ENCODE measurements at places on chromosomes 11 and 22.
A peak's percentile ranks its signal among the peaks of the same experiment; 100 is the strongest.

DNA sequence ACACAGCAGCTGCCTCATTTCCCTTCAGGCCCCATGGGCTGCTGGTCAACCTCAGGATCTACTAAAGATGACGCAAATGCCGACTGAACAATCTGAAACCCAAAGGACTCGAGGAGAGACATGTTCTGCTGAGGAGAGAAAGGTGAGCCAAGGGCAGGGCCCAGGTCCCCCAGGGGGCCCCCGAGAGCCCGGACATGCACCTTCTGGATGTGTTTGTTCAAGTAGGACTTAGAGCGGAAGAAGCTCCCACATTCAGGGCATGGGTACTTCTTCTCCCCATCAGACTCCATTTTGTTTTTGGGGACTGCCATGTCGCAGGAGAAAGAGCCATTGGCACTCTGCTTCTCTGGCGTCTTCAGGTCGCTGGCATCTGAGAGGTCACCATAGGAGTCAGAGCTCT, 19.3 kb downstream of the PATZ1 start:
- no peak for DNase-seq

GRCh38 chr11:19753451-19754106, 40.9 kb downstream of the NAV2 start:
- DNase-seq = no peak

DNA sequence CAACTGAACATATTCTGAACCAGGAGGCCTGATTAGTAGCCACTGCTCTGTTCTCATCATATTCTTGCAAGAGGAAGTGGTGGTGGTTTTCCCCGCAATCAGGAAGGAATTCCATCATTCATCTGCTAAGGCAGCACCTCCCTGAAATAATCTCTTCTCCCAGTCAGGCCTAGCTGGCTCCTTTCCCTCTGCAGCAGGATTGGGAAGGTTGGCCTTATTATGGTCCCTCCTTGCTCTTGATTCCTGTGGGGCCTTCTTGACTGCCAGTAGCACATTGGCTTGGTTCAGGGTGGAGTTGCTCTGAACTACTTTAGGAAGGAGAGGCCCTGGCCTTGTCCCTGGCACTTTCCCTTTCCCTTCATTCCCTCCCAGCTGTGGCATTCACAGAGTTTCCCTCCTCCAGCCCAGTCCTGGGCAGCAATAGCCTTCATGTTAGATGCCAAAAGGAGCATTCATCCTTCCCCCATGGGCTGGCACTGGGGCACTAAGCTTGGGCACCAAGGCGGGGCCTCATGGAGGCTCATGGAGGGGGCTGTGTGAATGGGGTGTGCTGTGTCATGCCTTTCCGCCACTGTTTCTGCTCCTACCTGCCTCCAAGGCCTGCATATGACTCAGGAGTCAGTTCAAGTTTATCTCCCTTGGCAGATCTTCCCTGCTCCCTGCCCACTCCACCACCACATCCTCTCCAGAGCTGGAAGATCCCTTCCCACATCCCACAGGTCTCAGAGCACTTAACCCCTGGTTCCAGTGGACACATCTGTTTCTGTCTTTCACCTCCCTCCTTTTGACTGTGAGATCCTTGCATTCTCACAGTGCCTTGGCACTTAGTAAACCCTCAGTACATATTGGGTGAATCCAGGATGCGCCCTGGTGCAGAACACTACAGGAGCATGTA, 27.6 kb upstream of the CD44 start:
- DNase-seq = no peak

DNA sequence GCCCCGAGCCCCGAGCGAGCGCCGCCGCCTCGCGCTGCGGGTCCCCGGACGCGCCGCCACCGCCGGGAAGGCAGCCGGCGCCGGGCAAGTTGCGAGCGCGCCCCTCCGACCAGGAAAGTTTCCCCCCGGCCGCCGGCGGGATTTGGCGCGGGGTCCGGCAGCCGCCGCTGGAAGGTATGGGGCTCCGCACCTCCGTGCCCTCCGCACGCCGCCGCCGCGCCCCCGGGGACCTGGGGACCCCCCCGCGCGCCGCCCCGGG, 281 bp downstream of the TSPAN18 start:
- no peak for DNase-seq

- DNase-seq = no peak
Measured at GRCh38 chr11:101441747-101442146, 142.1 kb downstream of the TRPC6 start.

GRCh38 chr11:90250970-90251369, 28.1 kb upstream of the CHORDC1 start:
- peak; percentile 35 for DNase-seq

DNA sequence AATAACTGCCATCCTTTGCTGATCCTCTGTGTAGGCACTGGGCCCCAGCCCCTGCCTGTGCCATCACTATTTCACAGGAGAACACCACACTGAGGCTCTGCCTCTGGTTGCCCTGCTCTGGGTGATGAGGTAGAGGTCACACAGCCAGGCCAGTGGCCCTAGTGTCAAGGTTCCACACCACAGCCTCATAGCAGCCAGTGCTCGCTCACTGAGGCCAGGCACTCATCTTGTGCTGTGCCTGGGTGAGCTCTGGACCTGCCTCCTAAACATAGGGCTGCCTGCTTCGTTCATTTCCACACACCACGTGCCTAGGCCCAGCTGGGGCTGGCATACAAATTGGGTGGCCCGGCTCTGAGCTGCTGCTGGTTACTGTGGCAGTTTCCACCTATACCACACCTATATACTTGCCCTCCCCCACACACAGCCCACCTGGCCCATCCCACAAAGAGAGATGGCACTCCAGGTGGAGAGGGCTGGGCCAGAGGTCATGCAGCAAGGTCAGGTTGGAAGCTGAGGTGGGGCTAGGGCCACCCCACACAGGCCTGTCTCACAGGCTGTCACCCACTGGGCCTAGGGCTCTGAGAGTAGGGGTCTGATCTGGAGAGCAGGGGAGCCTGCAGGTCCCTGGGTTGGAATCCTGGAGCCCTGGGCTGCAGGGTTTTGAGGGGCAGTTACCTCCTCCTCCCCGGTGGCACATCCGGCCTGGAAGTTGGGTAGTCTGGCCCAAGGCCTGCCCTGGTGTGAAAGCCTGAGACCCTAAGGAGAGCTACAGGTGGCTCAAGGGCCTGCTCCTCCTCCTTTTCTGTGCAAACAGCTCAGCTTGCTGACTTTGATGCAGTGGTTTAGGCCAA, 11.2 kb downstream of the KCNQ1OT1 start:
- DNase-seq = no peak

- no peak for DNase-seq
Measured at GRCh38 chr11:128786507-128786906, 80.6 kb downstream of the KCNJ1 start.

GRCh38 chr11:130489716-130490115, 41.3 kb downstream of the ADAMTS15 start:
- no peak for DNase-seq

Measured in kidney capillary endothelial cell (primary cell).